Right lung (tissue), 10 donors: ENCODE measurements at places on chromosomes 4 and X. TPM values are rescaled to one million over a fixed set of nuclear protein-coding genes. Genes with fewer than 3 reads are reported as not detected.

The LRP2BP gene
- 4.7 TPM for polyA plus RNA-seq

DNA sequence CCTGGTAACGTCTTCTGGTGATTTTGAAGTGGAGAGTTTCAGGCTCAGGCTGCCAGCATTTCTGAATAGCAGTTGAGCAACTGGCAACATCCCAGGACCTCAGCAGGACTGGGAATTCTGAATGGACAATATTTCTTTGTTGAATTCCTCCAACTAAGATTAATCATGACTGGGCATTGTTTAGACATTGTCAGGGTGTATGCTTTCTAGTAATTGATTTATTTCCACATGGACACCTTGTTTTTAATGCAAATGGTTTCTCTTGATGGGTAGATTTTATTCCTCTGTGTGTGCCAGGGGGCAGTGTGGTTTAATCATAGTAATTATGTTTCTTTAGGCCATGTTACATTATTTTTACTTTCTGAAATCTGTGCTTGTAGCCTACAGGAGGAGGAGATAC lies 1004.7 kb upstream of the LCORL start:
- peak; percentile 32 for DNase-seq

- DNase-seq = no peak
Observed at GRCh38 chr4:150308824-150309472, 230.7 kb downstream of the DCLK2 start.

- peak; percentile 58 for DNase-seq
Observed at GRCh38 chrX:15856636-15857035, 2.0 kb upstream of the AP1S2 start.

GRCh38 chr4:147780137-147780777 lies 48.4 kb downstream of the ARHGAP10 start:
- no peak for DNase-seq

The FANCB gene
- polyA plus RNA-seq = 1.9 TPM

DNA sequence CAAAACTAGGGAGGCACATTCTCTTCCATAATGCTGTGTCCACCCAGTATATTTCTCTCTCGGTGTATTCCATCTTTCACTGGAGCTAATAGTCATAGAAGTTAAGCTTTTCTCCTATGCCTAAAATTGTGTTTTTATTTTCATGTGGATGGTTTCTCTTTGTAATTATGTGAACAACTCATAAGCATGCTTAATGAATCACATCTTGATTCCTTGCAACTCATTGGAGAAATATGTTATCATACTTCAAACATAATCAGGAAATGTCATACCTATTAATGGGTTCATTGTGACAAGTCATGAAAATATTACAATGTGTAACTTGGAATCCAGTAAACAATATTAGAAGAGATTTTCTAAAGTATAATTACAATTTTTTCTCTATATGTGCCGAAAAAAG lies 186.3 kb downstream of the SLC7A11 start:
- no peak for DNase-seq

DNA sequence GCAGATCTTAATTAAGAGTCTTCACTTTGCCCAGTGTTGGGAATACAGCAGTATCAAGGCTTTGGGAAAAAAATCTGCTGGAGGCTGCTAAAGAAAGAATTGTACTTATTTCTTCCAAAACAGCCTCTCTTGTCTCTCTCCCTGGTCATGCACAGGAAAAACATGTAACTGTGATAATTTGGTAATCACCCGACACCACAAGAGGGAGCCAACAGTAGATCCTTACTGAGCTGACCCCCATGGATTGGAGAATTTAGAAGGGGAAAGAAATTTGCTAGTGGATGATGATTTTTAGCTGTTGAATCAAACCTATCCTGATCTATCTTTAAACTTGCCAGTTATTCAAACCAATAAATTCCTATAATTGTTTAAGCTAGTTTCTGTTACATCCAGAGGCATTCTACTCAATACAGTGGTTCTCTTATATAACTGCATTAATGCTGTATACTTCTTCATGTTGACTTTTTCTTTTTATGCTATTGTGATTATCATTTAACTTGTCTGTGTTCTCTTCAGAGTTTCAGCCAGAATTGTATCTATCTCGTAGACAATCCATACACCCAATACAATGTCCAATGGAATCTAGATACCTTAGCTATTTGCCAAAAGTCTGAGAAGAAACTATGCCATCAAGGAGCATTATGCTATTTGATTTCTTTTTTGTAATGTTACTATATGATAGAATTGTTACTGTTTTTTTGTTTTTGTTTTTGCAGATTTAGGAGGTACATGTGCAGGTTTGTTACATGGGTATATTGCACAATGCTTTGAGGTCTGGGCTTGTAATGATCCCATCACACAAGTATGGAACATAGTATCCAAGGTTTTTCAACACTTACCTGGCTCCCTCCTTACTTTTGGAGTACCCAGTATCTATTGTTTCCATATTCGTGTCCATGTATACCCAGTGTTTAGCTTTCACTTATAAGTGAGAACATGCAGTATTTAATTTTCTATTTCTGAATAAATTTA lies 31.3 kb upstream of the ARHGEF38 start:
- DNase-seq = peak; percentile 35

The TBC1D8B gene
- polyA plus RNA-seq = 11.2 TPM

DNA sequence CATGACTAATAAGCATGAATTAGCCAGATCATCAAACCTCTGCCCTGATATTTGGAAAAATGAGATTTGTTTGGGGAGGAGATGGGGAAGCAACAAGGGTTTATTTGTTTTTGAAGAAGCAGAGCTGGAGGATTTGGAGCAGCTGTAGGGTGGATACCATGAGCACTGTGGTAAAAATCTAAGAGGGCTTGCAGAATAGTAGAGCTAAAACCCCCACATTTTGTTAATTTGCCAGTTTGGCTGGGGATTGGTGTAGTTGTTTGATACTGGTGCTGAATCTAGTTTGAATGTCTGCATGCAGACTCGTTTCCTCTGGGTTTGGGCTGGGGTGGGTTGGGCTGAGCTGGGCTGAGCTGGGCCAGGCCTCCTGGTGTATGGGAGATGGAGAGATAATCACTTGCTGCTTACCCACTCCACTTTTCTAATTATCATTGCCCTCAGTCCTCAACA lies 43.7 kb downstream of the SMAD1 start:
- no peak for DNase-seq

DNA sequence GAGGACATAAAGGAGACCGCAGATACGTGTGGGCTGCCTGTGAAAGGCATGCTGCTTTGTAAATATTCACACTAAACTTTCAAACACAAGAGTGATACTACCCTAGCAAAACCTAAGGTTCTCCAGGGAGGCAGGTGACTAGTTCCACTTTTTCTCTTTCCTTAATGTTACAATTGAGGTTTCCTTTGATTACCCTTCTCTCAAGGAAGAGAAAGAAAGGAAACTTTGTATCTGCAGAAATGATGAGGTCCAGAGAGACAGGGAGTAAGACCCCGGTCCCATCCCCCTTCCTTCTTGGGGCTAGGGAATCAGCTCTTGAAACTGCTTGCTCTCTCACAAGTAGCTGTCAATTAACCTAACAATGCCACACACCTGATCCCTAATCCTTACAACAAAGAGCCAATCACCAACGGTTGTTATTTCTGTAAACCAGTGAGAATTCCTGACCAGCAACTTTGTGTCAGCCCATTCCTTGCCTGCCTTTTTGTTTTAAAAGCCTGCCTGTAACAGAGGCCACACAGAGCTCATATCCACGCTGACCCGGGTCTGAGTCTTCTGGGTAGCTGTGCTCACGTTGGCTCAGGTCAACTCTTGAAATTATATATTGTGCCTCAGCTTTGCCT lies 754.8 kb upstream of the FRG1 start:
- no peak for DNase-seq

DNA sequence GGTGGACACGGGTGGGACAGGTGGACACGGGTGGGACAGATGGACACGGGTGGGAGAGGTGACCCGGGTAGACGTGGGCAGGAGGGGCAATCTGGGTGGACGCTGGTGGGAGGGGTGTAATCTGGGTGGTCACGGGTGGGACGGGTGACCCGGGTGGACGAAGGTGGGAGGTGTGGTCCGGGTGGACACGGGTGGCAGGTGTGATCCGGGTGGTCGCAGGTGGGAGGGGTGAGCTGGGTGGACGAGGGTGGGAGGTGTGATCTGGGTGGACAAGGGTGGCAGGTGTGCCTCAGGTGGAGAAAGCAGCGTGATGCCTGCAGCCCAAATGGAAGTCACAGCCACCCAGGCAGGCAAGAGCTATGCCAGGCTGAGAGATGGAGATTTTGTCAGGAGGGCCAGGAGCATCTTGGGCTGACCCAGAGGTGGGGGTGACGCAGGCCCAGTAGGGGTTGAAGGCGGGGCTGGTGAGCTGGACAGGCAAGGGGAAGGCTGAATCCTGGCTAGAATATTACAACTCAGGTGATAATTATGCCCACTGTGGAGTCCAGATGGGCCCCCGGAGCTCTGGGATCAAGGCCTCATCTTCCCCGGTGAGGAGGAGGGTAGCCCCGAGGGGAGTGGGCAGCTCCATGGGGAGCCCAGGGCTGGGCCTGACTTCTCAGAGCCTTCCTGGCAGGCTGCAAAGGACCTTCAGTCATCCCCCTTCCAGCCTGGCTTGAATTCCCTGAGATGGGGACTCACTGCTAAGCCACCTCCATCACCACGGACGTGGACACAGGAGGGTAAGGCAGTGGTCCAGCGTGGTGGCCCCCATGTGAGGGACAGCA lies 100.0 kb downstream of the ADRA2C start:
- DNase-seq = no peak

The MAOB gene
- polyA plus RNA-seq = 12.8 TPM

- no peak for DNase-seq
Observed at GRCh38 chr4:181949704-181950312, 293.4 kb upstream of the TENM3 start.

DNA sequence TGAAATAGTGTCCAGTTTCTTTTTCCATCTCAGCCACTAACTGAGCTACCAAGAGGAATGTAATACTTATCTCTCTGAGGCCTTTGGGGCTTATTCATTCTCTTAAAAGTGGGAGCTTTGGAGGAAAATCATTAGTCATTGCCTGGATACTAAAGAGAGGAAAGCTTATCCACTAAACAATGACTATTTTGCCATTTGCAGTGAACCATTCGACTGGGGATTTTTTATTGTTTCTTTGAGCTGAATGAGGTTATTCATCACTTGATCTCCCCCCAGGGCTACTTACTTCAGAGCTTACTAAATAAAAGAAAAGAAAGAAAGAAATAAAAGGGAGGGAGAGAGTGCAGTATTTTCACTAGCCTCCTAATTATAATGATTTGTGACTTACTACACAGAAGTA lies 1329.5 kb upstream of the TENM3 start:
- DNase-seq = no peak

The PRKG2 gene
- 6.3 TPM for polyA plus RNA-seq

DNA sequence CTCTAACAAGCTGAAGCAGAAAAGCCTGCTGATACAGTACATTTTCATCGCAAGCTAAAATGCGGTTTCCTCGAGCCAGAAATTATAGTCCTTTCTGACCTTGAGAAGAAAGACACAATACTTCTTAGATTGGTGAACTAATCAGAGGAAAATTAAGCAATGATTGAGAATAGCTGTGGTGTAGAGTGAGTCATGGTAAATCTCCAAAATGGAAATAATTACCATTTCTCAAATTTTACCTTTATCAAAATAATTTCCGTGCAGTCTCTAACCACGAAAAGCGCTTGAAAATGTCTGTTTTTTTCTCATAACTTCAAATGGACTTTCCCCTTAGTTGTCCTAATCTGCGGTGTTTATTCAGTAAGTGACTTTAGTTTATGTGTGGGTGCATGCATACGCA lies 190.2 kb downstream of the CPE start:
- no peak for DNase-seq

DNA sequence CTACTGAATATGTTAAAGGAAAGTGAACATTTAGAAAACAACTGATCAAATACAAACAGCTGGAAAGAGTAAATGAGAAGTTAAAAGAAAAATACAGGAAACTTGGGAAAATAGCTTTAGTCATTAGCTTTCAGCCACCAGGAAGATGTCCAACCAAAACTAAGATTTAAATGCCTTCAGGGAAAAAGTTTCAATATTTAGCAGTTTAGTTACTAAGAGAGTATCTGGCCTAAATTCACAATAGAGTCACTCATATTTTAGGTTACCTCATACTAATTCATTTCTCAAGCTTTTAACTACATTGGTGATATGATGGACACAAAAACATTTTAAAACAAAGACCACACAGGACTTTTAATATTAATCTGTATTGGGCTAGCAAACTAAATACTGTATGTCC lies 13.1 kb upstream of the KLHL13 start:
- DNase-seq = no peak

The SHROOM4 gene
- 38.8 TPM for polyA plus RNA-seq

The ATP8A1 gene
- polyA plus RNA-seq = 42.7 TPM

GRCh38 chrX:15500497-15500966 lies at the start of gene BMX:
Gene BMX, plus strand, starts transcription at chrX:15500807. Its CDS starts 7,547 bp downstream, at chrX:15508354.
- DNase-seq = no peak

The NKAP gene
- 14.8 TPM for polyA plus RNA-seq

- no peak for DNase-seq
Observed at GRCh38 chr4:185096032-185096653, 46.9 kb upstream of the SLC25A4 start.

The CLDN22 gene
- polyA plus RNA-seq = 0.63 TPM

The BEND4 gene
- 0.12 TPM for polyA plus RNA-seq

DNA sequence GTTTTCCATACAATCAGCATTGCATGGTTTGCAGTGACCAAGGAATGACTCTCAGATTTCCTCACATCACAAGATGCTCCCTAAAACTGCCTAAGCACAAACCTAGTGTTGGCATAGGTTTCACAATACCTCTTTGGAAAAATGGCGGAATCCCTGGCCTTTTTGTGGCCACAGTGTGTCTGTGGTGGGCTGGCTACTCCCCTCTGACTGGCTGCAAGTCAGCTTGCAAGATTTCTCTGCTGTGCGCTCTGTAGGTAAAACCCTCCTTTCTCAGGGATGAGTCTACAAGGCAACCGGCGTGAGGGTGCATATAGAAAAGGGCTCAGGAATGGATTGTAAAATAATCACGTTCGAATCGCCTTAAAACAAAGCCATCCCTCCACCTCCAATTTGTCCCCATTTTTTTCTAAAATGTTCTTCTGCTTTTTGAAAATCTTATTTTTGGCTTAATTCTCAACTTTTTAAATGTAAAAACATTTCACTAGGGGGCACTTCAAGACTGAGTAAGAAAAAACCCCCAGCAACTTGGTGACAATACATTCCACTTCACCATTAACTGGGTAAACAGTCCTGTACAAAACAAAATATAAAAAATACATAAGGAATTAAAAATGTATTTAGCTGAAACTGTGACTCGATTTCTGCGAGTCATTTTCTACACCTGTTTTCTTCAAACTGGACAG lies 235.6 kb downstream of the STIM2 start:
- no peak for DNase-seq

GRCh38 chr4:99710681-99711345 lies 53.2 kb upstream of the C4orf54 start:
- DNase-seq = no peak

DNA sequence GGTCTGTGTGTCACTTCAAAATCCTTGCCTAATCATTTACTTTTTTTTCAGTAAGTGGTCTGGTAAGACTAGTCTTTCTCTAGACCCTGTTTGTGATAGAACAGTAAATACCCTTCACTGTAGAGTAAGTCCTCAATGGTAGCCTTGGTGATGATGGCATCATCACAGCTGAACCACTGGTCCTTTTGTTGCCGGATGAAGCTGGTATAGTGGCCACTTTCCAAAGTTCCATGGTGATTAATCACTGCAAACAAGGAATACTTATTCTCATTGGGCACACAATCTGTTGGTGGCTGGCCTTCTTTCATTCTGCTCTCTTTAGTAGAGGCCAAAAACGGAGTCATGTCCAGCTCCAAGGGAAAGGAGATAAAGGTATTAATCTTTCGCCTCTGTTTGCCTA lies 2.9 kb downstream of the USP51 start:
- no peak for DNase-seq
